T-helper 2 cell (primary cell): ENCODE measurements at places on chromosomes 6 and 20.

DNA sequence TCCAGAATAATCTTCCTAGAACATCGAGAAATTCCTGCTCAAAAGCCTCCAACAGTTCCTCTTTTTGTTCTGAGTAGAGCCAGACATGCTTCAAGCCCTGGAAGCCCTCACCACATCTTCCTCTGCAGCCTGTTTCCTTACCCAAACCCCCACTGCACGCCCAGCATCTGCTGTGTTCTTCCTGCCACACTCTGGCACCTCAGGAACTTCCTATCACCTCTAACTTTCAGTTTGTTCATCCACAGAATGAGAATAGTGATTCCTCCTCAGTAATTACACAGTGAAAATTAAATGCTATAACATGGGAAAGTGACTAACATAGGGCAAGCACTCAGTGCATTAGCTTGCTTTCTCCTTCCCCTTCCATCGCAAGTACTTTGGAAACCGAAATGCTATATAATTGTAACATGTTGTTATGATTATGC, 26.3 kb downstream of the C6orf89 start:
- no peak for DNase-seq

GRCh38 chr6:88177961-88178464, 11.9 kb upstream of the CNR1 start:
- DNase-seq = no peak

DNA sequence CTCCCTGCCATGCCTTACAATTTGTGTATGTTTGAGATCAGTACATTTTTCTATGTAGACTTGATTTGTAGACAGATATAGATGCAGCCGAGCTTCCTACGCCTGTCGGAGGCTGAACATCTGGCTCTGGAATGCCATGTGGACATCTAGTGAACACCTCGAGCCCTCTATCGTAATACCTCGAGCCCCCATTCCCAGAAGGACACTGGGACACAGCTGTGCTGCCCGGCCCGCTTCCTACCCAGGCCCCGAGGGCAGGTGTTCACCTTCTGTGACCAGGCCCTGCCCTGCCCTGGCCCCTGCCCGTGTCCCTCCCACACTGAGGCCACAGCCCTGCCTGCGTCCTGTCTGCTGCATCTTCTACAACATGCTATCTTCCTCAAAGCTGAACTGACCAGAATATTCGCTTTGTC, 12.9 kb downstream of the RPS6KA2 start:
- no peak for DNase-seq

DNA sequence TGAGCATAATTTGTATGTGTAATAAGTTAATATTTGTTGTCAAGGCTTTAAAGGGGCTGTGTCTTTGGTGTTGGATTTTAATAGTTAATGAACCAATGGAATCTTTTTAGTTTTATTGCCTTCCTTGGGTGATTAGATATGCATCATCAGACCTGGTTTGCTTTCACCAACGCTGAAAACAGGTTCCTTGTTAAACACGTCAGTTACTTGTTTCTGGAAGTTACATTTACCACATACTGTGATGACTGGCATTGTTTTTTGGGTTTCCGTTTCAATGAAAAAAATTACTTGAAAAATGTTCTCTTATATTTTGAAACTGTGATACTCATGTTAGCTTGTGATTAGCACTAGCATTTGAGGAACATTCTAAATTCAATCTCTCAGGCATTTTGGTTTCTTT, 58.6 kb upstream of the RNF144B start:
- no peak for DNase-seq

DNA sequence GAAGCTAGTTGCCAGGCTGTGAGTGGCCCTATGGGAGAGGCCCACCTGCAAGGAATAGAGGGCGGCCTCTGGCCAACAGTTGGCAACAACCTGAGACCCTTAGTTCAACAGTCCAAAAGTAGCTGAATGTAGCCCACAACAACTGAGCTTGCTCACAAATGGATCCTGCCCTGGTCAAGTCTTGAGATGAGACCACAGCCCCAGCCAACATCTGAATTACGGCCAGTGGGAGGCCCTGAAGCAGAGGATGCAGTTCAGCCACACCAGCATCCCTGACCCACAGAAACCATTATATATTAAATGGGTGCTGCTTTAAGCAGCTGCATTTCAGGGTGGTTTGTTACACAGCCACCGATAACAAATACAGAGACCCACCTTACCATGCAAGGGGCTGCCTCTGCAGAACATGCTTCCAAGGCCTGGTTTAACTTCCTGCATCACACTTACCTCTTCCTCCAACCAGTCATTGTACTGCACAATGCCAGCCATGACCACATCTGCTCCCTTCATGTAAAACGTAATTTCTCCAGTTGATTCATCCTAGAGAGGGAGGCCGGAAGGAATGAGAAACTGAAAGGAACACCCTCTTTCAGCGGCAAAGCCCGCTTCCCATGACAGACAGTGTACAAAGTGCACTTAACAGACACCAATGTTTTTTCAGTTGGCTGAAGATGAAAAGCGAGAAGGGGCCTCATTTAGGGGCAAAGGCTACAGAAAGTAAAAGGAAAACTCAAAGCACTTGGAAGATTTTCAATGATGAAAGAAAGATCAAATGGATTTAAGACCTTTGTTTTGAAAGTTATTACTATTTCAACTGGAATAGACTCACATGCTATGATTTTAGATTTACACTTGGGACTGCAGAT, 86.2 kb upstream of the NFATC2 start:
- DNase-seq = no peak

GRCh38 chr6:81086991-81087390, 665.5 kb downstream of the TENT5A start:
- no peak for DNase-seq

GRCh38 chr20:14845199-14846160, 508.1 kb upstream of the FLRT3 start:
- no peak for DNase-seq

- no peak for DNase-seq
Observed at GRCh38 chr6:76677017-76677416, 604.6 kb upstream of the IMPG1 start.

GRCh38 chr6:101011186-101011585, 130.1 kb upstream of the ASCC3 start:
- no peak for DNase-seq

GRCh38 chr6:158517581-158517980, 42.3 kb upstream of the TMEM181 start:
- DNase-seq = no peak

DNA sequence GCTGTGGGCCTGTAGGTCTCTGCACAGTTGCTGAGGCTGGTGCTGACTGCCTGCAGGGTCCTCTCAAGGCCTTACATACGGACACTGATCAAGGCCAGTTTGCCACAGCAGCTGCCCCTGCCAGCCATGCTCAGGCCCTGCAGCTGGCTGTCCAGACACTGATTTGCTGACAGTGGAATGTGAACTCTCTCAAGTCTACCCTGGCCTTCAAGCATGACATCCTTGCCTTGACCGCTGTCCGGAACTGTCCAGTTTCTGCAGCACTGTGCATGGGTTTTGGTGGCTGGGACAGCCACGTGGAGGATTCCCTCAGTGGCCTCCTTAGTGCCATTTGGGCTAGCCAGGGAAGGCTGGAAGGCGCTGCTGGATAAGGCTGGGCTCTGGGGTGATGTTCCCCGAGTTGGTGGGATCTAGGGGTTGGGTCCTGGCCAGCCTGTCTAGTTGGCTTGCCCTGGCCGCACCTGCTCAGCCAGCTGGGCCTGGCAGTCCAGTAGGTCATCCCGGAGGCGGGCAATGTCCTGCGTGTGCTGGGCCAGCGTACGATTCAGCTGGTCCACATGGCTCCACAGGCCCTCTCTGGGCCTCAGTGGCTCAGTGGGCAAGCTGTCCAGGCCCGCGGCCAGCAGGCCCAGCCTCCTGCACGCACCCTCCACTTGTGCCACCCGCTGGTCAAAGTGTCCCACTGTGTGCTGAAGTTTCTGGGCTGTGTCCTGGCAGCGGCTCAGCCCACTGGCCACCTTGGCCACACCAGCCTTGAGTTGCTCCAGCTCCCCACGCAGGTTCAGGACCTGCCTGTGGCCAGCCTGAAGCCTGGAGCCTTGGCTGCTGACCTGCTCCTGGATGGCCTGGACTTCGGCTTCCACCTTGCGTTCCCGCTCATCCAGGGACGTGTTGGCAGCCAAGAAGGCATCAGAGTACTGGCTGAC, 5.5 kb downstream of the EMILIN3 start:
- no peak for DNase-seq

- DNase-seq = no peak
Observed at GRCh38 chr6:16473908-16474771, 235.8 kb downstream of the GMPR start.

- DNase-seq = no peak
Observed at GRCh38 chr20:44087857-44088120, 99.2 kb downstream of the JPH2 start.
